Ecto neural progenitor cell (in vitro differentiated cells): ENCODE measurements at places on chromosomes 2 and 18.

DNA sequence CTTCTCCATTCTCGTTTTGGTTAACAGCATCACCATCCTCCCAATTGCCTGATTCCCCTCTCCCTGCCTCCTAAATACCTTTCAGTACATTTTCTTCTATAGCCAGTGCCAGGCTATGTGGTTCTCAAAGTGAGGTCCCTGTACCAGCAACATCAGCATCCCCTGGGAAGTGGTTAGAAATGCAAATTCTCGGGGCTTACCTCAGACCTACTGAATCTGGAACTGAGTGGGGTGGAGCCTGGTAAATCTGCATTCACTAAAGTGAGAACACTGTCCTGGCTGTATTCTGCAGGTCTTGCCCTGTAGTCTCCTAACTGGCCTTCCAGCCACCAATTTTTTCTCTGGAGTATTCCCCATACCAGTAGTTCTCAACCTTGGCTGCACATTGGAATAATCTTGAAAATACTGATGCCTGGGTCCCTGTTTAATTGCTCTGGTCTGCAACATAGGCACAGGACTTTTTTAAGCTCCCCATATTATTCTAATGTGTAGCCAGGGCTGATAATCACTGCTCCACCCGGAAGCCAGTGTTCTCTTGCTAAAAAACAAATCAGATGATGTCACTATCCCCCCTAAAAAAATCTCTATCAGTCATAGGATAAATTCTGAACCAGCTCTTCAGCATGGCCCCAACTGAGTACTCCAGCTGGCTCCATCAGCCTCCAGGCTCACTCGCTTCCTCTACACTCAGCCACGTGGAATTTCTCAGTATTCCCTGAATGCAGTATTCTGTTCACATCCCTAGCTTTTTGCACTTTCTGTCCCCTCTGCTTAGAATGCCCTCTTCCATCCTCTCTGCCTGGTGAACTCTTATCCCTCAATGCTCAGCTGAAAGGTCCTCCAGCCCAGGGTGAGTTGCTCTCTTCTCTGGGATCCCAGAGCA is 98.4 kb downstream of the CDK15 start:
- DNase-seq = no peak

- no peak for DNase-seq
Measured at GRCh38 chr2:103132536-103133217, 370.8 kb downstream of the TMEM182 start.

DNA sequence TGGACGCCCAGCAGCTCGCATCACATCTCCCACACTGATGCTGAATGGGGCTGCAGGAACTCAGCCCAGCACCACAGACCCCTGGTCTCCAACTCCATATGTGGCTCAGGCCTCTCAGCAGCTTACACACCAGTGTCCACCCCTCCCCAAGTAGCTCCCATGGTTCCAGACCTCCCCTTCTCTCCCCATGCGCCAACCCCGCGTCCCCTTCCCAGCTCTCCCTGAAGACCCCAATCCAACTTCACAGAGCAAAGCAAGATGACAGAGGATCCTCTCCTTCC is 188.9 kb downstream of the SH3BP4 start:
- DNase-seq = no peak

DNA sequence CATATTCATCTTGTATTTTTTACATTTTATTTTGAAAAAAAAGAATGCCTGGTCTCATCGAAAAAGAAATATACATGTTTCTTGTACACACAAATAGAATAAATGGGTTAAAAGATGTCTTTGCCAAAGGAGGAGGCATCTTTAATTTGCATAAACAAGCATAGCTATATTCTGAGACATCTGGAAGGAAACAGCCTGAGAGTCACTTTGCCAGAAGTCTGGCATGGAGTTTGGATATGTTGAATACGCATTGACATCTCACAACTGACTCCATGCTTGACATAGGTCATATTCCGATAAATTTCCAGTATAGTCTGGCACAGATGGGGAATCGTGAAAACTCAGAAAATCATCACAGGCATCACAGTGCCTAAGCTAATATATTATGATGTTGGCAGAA is 1317.5 kb upstream of the CELF4 start:
- DNase-seq = no peak

DNA sequence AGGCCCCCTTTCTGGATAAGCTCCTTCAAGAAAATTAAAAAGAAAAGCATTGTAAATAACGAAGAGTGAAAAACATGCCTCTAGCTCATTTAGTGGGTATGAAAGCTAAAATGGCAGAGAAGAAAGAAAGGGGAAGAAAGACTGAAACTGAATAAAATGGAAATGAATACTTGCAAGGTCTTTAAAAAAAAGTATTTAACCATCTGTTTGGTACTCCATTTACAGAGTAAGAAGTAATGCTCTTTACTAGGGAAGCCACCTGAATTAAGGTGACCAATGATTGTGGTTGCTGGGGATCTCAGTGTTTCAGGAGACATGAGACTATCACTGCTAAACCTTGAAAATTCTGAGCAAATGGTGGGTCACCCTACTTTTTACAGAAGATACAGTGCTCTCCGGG is 17.7 kb upstream of the ARL5A start:
- no peak for DNase-seq

DNA sequence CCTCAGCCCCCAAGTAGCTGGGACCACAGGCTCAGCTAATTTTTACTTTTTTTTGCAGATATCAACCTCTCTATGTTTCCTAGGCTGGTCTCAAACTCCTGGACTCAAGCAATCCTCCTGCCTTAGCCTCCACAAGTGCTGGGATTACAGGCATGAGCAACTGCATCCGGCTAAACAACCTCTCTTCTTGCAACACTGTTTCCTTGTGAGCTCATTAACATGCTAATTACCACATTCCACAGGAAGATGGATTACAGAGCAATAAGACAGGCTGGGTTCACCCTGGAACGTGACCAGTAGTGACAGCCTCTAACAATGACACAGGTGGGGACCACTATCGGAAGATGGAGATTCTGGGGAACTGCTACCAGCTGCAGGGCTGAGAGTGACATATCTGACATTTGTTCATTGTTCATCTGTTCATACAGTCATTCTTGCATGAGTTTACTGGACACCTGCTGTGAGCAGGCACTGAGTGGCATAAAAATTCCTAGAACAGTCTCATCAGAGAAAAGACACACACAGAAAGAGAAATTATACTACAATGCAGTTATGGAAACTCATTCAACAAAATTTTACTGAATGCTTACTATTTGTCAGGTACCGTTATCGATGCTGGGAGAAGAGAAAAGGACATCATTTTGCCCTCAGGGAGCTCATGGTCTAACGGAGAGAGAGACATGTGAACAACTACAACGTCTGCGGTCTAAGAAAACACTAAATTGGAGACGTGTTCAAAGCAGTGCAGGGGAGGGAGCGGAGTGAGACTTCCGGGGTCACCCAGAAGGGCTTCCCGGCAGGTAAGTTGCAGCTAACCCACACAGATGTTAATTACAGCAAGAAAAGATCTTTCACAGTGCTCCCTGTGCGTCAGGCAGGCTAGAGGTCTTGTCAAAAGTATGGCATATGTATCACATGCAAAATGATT is 37.6 kb downstream of the PROC start:
- no peak for DNase-seq

- peak; percentile 49 for DNase-seq
Measured at GRCh38 chr2:120396013-120396860, 50.3 kb downstream of the INHBB start.
